ENCODE measurements at places on chromosomes 16 and 17. TPM values are rescaled to one million over a fixed set of nuclear protein-coding genes. Genes with fewer than 3 reads are reported as not detected.

DNA sequence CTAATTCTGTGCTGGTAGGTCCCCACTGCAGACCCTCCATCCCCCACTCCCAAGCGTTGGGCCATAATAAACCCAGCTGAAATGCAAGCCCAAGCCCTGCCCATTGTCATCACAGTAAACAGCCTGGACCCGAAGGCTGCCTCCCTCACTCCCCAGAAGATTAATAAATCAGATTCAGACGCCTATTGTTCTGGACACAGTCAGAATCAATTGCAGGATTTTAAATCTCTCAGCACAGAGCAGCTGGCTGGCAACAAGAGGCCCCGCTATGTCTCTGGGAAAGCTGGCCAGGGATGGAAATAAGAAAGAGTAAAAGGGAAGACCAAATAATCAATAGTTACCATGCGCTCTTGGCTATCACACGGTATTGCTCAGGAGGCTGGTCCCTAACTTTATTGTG is 93.9 kb downstream of the C17orf67 start:
- DNase-seq = no peak
- H3K27me3 ChIP-seq = peaks cover 44% of the 10 kb centered on the region
- no peaks in the 10 kb centered on the region for H3K36me3 ChIP-seq
- peaks cover 21% of the 10 kb centered on the region for H3K4me1 ChIP-seq
- no peak overlapping the region for H3K27ac ChIP-seq

The TMEM98 gene
- total RNA-seq = 0.76 TPM

DNA sequence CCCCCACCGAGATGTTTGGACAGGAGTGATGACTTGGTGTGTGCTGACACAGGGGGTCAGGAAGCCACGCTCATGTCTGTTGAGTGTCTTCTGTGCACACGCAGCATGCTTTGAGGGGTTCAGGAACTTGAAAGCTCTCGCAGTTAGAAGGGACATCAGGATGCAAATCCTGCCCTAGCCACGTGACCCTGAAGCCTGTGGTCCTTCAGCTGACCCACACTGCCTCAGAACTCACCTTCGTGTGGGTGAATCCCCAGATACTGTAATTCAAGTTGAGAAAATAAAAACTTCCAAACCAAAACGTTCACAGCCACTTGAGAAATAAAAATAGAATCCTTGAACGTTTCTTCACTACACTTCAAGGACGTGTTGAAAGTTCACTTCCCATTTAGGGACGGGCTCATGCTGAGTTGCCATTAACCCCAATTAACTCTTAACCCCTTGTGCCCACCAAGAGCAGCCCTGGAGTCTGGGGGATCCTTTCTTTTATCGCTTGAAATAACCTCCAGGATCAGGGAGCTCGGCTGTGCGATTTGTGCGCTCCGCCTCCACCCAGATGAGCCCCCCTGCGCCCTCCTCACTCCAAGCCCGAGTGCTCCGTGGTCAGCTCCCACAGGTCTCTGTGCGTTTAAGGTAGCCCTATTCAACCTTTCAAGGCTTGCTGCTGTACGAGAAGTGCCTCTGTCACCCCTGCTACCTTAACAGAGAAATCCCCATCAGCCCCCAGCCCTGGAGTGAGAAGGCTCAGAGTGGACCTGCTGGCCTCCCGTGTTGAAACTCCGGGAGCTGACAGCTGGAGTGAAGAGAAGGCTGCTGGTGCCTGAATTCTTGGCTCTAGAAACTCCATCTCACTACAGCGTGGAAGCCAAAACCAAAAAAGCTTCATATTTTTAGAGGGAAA is 36.2 kb upstream of the NAT9 start:
- H3K4me1 ChIP-seq = no peaks in the 10 kb centered on the region
- no peak overlapping the region for H3K27ac ChIP-seq
- H3K36me3 ChIP-seq = no peaks in the 10 kb centered on the region
- no peak for DNase-seq
- H3K4me3 ChIP-seq = no peak overlapping the region

GRCh38 chr17:48153691-48154358 is 46.3 kb downstream of the SNX11 start:
- H3K4me3 ChIP-seq = no peak overlapping the region
- H3K4me1 ChIP-seq = no peaks in the 10 kb centered on the region
- H3K36me3 ChIP-seq = no peaks in the 10 kb centered on the region
- H3K27ac ChIP-seq = no peak overlapping the region
- no peaks in the 10 kb centered on the region for H3K27me3 ChIP-seq

The ACSM2A gene
- not detected for total RNA-seq

DNA sequence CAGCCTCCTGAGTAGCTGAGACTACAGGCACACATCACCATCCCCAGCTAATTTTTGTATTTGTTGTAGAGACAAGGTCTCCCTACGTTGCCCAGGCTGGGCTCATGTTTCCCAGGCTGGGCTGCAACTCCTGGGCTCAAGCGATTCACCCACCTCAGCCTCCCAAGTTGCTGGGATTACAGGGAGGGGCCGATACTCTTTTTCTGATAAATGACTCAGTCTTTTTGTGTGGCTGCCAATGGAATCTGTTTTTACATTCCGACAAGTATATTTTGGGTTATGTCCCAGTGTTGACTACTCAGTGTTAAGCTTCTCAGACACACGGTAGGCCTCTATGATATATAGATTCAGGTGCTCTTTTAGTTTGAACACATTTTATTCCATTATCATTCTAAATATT is 58.1 kb downstream of the SLFN11 start:
- H3K27me3 ChIP-seq = no peaks in the 10 kb centered on the region
- peaks cover 51% of the 10 kb centered on the region for H3K4me1 ChIP-seq
- H3K27ac ChIP-seq = peak overlapping the region; percentile 99
- no peak for DNase-seq
- peak overlapping the region; percentile 93 for H3K4me3 ChIP-seq

The KRTAP17-1 gene
- total RNA-seq = not detected

The KRT23 gene
- not detected for total RNA-seq

- H3K4me3 ChIP-seq = no peak overlapping the region
- no peaks in the 10 kb centered on the region for H3K27me3 ChIP-seq
- no peak overlapping the region for H3K27ac ChIP-seq
- no peaks in the 10 kb centered on the region for H3K4me1 ChIP-seq
These were observed 677 bp downstream of the SULT1A2 start for GRCh38 chr16:28596115-28596630.

GRCh38 chr16:85139881-85140339 is 27.6 kb upstream of the CIBAR2 start:
- H3K36me3 ChIP-seq = no peaks in the 10 kb centered on the region
- H3K4me1 ChIP-seq = peaks cover 28% of the 10 kb centered on the region
- peaks cover 25% of the 10 kb centered on the region for H3K27me3 ChIP-seq
- no peak overlapping the region for H3K4me3 ChIP-seq

The TEX14 gene
- total RNA-seq = 0.12 TPM

The TPSAB1 gene
- 6.6 TPM for total RNA-seq

DNA sequence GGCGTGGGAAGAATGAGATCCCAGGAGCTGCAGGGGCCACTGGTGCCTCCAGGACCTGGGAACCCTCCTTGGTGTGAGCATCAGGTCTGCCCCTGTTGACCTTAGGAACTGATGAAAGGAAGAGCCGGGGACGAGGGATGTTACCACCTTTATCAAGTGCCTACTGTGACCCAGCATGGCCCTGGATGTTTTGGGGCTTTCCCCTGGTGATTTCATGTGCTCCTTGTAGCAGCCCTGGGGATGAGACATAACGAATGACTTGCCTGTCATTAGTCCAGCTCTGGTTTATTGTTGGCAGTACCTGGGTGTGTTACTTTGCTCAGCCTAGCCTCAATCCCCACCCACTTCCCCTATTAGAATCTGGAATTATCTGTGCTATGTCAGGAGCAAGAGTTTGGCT is 39.9 kb downstream of the WSCD1 start:
- H3K4me3 ChIP-seq = no peak overlapping the region
- no peaks in the 10 kb centered on the region for H3K4me1 ChIP-seq
- no peaks in the 10 kb centered on the region for H3K36me3 ChIP-seq
- H3K27ac ChIP-seq = no peak overlapping the region

The SAMD14 gene
- 5.0 TPM for total RNA-seq

The PAQR4 gene
- 39.1 TPM for total RNA-seq

DNA sequence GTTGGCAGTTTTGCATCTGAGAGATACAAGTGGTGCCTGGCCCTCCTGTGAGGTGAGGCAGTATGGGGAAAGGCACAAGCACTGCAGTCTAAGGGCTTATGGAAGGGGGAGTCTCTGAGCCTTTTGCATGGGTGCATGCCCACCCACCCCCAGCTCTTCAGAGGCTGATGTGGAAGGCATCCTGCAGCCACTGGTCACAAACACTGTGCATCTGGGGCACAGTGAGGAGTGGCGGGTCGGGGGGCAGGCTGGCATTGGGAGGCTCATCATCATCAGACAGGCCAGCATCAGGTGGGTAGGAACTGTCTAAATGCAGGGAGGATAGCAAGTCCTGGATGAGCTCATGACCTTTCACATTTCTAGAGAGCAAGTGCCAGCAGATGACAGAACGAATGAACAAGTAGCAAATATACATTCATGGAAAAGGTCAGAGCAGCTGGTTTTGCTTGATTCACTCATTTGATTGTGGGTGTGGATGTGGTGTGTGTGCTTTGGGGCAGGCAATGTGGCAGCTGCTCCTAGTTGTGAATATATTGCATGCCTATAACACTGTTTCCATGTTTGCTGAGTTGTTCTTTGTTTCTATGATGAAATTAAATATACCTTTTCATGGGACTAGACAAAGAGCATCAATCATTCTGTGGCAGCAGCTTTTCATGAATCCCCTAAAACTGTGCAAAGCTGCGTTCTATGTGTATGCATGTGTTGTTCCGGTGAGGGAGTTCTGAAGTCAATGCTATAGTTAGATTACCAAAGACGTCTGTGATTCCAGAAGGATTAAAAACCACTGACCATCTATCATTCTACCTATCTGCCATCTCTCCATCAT is 29.2 kb downstream of the TRIM25 start:
- H3K27ac ChIP-seq = no peak overlapping the region
- no peak overlapping the region for H3K4me3 ChIP-seq
- peaks cover 9% of the 10 kb centered on the region for H3K36me3 ChIP-seq
- no peaks in the 10 kb centered on the region for H3K4me1 ChIP-seq

- no peak overlapping the region for H3K27ac ChIP-seq
- H3K27me3 ChIP-seq = no peaks in the 10 kb centered on the region
- peaks cover 40% of the 10 kb centered on the region for H3K4me1 ChIP-seq
- no peak for DNase-seq
These were observed 5.1 kb upstream of the RPL26 start for GRCh38 chr17:8387914-8388651.

The KRT24 gene
- total RNA-seq = not detected

The SDK2 gene
- 0.08 TPM for total RNA-seq

DNA sequence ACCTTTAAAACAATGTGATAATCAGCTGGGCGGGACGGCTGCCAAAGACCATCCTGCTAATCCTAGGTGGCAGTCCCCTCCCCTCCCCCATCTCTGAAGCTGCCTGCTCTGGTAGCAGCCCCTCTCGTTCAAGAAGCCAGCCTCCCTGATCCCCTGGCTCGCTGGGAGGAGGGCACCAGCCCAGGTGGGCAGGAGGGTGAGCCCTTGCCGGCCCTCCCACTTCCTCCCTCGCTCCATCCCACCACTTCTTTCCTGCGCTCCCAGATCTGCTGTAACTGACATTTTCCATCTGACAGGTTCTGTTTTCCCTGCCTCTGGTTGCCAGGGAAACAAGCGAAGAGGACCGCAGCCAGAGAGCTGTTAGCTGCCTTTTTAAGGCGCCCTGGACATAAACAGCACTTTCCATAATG is 155.7 kb upstream of the TNRC6C start:
- H3K36me3 ChIP-seq = no peaks in the 10 kb centered on the region
- no peak for DNase-seq
- no peak overlapping the region for H3K4me3 ChIP-seq
- H3K27ac ChIP-seq = no peak overlapping the region
- no peaks in the 10 kb centered on the region for H3K4me1 ChIP-seq
- H3K27me3 ChIP-seq = peaks cover 25% of the 10 kb centered on the region

GRCh38 chr17:54770836-54771235 is 129.8 kb upstream of the TOM1L1 start:
- H3K27ac ChIP-seq = no peak overlapping the region
- H3K4me1 ChIP-seq = no peaks in the 10 kb centered on the region
- H3K4me3 ChIP-seq = no peak overlapping the region
- no peak for DNase-seq
- no peaks in the 10 kb centered on the region for H3K36me3 ChIP-seq

DNA sequence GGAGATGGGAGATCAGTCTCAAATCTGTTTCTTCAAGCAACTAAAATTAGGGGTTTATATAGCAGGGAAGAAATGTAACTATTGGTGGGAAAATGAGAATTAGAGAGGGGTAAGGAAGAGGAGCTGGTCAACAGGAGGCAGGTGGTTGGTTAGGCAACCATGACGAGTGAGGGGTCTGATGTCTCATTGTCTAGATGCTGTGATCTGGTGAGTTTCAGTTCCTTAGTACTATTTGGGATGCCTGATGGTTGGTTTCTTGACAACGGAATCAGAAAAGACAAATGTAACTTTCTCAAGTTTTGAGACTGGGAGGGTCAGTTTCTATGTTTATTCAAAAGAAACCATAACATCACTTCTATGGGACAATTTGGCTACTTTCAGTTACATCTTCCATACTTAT is 415.3 kb upstream of the C16orf82 start:
- no peak overlapping the region for H3K4me3 ChIP-seq
- no peak overlapping the region for H3K27ac ChIP-seq
- H3K4me1 ChIP-seq = no peaks in the 10 kb centered on the region
- no peaks in the 10 kb centered on the region for H3K36me3 ChIP-seq

- no peak for DNase-seq
- no peaks in the 10 kb centered on the region for H3K27me3 ChIP-seq
- H3K4me1 ChIP-seq = no peaks in the 10 kb centered on the region
- H3K4me3 ChIP-seq = no peak overlapping the region
- no peaks in the 10 kb centered on the region for H3K36me3 ChIP-seq
These were observed 11.8 kb downstream of the CNGB1 start for GRCh38 chr16:57959121-57959520.

DNA sequence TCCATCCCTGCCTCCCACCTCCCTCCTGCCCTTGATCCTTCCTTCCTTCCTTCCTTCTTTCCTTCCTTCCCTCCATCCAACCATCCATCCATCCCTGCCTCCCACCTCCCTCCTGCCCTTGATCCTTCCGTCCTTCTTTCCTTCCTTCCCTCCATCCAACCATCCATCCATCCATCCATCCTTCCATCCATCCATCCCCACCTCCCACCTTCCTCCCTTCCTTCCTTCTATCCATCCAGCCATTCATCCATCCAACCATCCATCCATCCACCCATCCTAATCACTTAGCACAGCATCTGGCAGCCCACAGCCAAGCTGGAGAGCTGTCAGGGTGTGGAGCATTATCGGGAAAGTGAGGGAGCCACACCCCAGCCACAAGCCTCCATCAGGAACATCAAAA is 54.5 kb downstream of the TK2 start:
- no peak overlapping the region for H3K4me3 ChIP-seq
- no peaks in the 10 kb centered on the region for H3K4me1 ChIP-seq
- no peaks in the 10 kb centered on the region for H3K27me3 ChIP-seq
- DNase-seq = no peak
- H3K27ac ChIP-seq = no peak overlapping the region

DNA sequence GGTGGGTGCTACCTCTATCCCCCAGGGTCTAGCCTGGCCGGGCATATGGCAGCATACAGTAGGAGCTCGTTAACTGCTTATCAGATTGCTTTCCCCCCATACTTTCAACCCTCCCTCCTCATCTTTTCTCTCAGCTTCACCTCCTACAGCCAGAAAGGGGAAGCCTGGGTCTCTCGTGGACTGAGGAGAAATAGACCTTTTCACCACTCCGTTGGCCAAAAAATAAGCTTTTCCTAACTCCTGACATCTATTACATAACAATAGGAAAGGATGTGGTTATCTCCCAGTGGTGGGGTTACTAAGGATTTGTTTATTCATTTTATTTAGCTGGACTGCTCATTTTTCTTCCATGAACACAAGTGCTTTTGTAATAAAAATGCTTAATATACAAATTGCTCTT is 9.0 kb upstream of the CXCL16 start:
- peak overlapping the region; percentile 49 for H3K27ac ChIP-seq
- DNase-seq = no peak
- H3K27me3 ChIP-seq = peaks cover 25% of the 10 kb centered on the region
- H3K4me3 ChIP-seq = peak overlapping the region; percentile 79
- H3K36me3 ChIP-seq = no peaks in the 10 kb centered on the region

Data from natural killer cell treated with Interleukin-12 subunit alpha and Interleukin-12 subunit beta and Interleukin-15 and Interleukin-18, amount 100 ng/mL, for 72 hours (primary cell).